Activated T-cell treated with anti-CD3 and anti-CD28 coated beads, Interleukin-2, amount 50 U/mL, for 48 hours (primary cell): ENCODE measurements at places on chromosomes 2 and 18.
A peak's percentile ranks its signal among the peaks of the same experiment; 100 is the strongest.

- DNase-seq, result no peak
Observed at GRCh38 chr18:22813648-22814328, 119.3 kb upstream of the RBBP8 start.

DNA sequence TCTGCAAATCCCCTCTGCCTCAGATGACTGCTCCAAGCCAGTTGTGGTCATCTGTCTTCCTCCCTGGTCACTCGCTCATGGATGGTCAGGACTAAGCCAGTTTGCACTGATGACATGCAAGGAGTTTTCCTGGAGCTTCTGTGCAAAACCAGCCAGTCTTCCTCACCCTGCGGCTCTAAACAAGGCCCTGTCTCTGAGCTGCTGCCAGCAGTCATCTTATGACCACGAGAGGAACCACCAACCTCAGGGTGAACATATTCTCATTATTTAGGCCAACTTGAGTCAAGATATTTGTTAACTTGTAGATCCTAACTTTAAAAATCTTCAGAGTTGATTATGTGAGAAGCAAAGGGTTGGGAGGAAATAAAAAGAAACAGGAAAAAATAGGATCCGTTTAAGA lies 119.9 kb upstream of the CAB39 start:
- DNase-seq, result no peak

DNA sequence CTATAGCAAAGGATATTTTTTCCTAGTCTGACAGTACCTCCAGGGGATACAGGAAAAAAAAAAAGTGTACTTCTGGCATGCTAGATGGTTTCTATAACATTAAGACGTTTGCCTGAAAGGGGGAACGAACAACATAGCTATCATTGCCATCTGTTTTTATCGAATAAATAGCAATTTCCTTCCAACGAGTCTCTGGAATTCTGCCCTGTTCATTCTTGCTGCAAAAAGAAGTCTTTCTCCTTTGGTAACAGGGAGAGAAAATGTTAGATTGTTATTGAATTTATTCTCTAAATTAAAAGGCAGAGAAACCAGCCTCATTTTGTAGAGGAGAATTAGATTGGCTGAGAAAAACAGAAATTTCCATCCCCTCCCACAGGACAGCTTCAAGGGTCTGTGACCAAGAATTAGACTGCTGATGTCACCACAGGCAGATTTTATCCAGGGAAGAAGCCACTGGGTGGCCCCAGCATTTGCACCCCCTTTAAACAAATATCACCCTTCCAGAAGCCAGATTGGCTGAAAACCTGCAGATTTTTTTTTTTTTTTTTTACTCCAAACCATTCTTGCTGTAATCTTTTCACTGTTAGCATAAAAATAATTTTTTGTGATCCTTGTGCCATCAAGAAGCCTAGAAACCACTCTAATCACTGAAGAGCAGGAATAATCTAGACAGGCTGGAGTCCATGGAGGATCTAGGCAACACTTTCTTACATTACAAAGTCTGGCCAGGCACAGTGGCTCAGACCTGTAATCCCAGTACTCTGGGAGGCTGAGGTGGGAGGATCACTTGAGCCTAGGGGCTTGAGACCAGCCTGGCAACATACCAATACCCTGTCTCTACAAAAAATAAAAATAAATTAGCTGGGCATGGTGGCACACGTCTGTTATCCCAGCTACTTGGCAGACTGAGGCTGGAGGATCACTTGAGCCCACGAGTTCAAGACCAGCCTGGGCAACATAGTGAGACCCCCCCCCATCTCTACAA lies 12.0 kb downstream of the WDFY1 start:
- DNase-seq, result no peak

DNA sequence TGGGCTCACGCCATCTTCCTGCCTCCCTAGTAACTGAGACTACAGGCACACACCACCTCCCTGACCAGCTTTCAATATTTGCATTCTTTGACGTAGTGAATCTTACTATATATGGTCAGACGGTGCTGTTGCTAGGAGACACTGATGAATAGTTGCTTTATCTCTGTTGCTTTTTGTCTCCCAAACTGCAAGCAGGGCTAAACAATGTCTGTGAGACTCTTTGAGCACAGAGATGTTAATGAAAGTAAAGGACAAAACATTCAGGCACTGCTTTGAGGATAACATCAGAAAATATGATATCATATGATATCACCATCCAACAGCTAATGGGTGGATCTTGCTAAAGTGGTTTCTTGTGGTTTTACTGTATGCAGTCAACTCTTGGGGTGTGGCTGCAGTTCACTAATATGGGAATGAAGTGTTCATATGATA lies 43.0 kb downstream of the EMILIN2 start:
- DNase-seq, result no peak

- DNase-seq, result no peak
Observed at GRCh38 chr2:56185582-56186046, 1.8 kb downstream of the CCDC85A start.

- no peak for DNase-seq
Observed at GRCh38 chr2:227308784-227309183, 16.3 kb upstream of the MFF start.

GRCh38 chr2:220226076-220226475 lies 598.6 kb downstream of the SLC4A3 start:
- no peak for DNase-seq

DNA sequence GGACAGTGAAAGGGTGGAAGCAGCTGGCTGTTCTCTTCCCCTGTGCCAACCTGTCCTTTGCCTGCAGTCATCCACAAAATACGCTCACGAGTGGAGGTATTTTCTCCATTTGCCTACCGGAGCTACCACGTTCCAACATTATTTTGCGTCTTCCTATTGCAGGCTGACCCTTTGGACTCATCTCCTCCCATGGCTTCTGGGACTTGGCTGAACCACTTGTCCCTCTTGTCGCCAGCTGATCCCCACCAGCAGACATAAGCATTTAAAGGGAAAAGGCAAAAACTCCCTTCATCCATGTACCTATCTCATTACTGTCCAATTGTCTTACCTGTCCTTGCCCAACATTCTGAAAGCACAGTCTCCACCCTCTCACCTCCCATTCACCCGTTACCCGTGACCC lies 13.0 kb downstream of the C2orf74 start:
- no peak for DNase-seq

DNA sequence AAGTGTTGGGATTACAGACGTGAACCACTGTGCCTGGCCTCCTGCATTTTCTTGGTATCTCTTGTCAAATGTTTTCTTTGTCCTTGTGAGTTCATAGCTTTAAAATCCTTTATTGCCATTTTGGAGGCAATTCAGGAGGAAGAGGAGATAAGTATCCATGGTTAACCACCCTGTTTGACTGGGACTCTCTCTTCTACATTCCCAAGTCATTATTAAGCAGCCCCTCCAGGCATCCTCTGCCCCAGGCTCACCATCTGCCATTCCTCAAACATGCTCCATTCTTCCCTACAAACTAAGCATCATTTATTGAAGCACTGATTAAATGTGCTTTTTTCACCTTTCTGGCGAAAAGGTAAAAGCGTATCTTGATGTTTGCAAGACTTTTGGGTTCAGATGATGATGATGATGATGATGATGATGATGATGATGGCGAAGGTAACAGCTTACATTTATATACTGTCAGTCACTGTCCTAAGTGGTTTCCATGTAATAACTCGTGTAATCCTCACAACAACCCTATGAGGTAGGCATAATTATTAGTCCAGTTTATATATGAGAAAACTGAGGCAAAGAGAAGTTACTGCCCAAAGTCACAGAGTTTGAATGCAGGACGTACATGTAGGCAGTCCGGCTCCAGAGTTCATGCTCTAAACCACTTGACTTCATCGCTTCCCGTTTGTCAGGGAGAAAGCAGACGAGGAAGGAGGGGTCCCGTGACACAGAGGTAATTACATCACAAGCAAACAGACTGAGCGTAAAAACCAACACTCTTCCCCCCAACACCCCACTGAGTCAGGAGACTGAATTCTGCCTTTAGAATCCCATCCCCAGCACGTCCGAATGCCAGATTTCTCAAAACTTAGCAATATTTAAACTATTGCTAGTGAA lies 69.7 kb upstream of the ACKR3 start:
- no peak for DNase-seq

- no peak for DNase-seq
Observed at GRCh38 chr2:98548920-98549818, 59.1 kb downstream of the COA5 start.

GRCh38 chr2:39898934-39899333 lies 119.9 kb upstream of the THUMPD2 start:
- no peak for DNase-seq

GRCh38 chr18:59466980-59467379 lies 107.9 kb upstream of the LMAN1 start:
- no peak for DNase-seq

DNA sequence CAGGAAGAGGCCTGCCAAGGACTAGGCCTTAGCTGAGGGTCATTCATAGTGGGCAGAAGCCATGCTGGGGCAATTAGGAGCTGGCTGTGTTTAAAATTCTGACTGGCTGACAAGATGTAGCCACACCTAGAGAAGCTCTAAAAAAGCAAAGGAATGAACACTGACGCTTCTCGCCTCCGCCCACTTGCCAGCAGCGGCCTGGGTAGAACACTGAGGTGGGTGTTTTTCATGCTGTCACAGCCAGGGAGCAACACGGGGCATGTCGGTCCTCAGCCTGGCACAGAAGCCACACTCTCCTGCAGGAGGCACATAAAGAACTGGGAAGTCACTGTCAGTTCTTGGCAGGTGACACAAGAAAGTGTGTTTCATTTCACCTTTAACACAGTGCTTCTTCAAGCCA lies 10.4 kb downstream of the CHST10 start:
- DNase-seq, result no peak

DNA sequence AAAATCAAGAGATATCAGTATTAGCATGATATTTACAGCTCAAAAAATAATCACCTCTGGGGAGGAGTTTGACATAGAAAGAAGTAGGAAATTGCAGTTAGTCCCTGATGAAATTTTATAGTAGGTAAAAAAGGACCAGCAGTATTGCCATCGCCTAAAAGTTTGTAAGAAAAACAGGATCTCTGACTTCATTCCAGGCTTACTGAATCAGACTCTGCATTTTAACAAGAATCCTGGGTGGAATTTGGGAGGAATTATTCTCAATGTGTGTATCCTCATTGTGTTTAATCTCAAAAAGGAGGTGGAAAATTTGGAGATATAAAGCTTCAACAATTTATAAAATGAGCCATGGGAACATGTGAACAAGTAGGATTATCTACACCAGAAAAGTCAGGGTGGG lies 31.2 kb upstream of the STAT1 start:
- no peak for DNase-seq

GRCh38 chr2:48414980-48415835 lies 114.7 kb upstream of the STON1 start:
- no peak for DNase-seq

GRCh38 chr2:8043295-8043694 lies 638.6 kb upstream of the ID2 start:
- peak; percentile 3 for DNase-seq

DNA sequence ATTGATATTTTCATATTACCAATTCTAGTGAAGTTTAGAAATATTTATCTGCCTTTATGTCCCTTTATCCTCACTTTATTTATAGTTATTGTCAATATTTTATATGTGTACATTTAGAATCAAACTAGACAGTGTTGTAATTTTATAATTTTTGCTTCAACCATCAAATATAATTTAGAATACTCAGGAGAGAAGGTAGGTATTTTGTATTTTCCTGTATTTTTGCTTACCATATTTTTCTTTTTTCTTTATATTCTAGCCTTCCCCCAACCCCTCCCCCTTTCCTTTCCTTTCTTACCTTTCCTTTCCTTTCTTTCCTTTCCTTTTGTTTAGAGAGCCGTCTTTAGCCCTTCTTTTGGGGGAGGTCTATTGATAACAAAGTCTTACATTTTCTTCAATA lies 140.2 kb downstream of the LRRTM1 start:
- DNase-seq, result no peak

DNA sequence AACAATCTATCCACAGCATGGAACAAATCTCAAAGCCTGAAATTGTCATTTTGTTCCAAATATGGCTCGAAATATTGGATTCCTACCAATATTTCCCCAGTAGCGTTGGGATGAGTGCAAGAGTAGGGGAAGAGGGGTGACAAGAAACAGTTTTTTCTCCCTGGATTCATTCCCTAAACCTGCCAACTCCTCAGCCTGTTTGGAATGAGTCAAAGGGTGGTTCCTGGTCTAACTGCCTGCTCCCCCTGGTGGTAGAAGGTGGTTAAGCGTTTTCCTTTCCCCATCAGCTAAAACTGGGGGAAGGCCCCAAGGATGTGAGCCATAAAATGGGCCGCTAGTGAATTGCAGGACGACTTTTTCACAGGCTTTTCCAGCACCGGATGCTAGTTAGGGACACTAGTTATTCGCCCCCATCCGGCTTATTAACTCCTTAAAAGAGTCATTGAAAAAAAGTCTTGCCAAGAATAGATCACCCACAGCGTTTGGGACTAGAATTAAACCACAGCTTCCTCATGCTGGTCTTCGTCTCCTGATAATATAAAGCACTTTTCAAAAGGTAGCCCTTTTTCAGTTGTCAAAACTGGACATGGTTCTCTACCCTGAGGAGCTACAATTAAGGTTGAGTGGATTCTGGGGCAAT lies 72.5 kb downstream of the DHRS9 start:
- DNase-seq, result peak; percentile 75

GRCh38 chr2:174873471-174873870 lies 109.2 kb upstream of the CHRNA1 start:
- no peak for DNase-seq

GRCh38 chr2:74095632-74096031 lies 52.1 kb downstream of the BOLA3 start:
- DNase-seq, result no peak

DNA sequence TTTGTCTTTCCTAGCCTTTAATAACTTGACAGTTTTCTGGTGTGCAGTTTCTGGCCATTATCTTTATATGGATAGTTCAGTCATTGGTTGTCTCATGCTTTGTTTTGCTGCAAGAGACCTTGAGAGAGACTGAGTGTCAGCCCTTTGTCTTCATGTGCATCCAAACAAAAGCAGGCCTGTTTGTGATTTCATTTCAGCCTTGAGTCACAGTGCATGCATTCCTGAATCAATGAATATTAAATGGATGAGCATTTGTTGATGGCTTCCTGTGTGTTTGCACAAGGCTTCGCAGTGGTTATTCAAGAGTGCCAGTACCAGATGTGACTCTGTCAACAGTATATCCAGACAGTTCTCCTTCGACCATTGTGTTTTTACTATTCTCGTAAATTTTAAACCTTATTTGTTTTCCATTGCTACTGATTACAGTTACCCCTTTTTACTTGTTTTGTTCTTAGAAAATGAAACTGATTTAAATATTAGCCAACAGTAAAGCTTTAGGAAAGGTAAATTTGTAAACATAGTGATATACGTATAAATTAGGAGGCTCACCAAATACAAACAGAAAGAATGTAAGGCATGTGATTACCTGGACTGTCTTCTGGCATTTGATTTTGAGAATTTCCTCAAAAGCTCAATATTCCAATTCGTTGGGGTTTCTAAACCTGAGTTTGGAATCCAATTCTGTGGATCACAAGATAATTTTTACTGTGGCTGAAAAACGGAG lies 319.8 kb downstream of the CTNNA2 start:
- DNase-seq, result no peak

GRCh38 chr18:75714766-75715165 lies 287.3 kb upstream of the SMIM21 start:
- no peak for DNase-seq

DNA sequence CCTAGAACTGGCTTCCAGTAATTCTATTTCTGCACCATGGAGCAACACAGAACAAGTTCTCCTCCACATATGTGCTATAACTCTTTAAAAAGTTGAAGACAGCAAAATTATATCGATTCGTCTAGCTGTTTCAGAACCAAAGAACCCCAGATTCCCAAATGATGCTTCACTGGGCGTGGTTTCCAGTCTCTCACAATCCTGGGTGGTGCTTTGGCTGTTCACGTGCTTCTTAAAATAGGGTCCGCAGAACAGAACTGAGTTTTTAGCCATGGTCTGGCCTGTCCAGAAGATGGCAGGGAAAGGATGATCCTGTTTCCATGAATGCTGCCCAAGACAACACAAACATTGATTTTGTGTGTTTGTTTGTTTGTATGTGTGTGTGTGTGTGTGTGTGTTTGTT lies 37.6 kb upstream of the PARD3B start:
- DNase-seq, result no peak
